ENCODE measurements at places on chromosomes 2 and 18. TPM values are rescaled to one million over a fixed set of nuclear protein-coding genes. Genes with fewer than 3 reads are reported as not detected.
A peak's percentile ranks its signal among the peaks of the same experiment; 100 is the strongest.

GRCh38 chr2:160816916-160817499, 323.4 kb upstream of the RBMS1 start:
- DNase-seq, result no peak

DNA sequence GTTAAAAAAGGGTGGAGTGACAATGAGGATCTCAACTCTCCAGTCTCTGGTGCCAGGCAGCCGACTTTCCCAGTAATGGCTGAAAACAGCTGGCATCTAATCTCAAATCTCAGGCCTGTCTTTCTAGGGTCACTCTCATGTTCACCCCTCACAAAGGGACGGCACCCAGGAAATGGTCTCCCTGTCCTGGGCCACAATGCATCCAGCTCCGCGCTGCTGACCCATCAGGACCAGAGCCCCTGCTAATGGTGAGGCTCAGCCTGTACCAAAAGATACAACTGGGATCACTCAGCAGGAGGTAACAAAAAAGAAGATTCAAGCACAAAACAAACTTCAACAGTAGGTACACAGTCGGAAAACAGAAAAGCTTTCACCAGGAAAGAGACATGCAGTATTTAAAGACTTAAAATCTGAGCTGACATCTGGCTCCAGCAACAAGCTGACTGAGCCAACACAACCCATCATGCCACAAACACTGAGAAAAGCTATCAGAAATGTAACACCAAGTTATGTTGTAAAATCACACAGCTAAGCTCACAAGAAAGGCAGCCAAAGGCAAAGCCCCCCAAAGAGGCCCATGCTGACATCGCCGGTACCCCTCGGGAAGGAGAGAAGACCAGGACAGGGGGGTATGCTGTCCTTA, 13.6 kb upstream of the KIDINS220 start:
- no peak for DNase-seq

DNA sequence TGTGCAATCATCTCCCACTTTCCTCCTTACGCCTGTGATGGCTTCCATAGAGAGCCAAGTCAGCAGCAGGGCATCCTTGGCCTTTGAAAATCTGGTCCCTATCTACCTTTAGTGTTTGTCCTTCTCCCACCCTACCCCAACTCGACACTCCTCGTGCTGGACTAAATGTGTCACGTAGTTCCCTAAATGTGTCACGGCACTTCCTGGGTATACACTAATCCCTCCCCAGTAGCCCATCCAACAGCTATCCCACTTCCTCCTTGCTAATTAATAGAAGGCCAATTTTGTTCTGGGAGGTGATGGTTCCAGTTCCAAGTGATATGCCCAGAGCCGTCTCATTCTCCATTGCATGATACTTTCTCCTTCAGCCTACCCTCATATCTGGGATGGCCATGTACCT, 36.5 kb upstream of the ZFP36L2 start:
- no peak for DNase-seq

- peak; percentile 41 for DNase-seq
Observed at GRCh38 chr2:46814160-46814961, 101.2 kb downstream of the MCFD2 start.

GRCh38 chr2:86309966-86310365, 27.5 kb downstream of the REEP1 start:
- DNase-seq, result no peak

- no peak for DNase-seq
Observed at GRCh38 chr2:7210712-7211111, 293.5 kb downstream of the RNF144A start.

DNA sequence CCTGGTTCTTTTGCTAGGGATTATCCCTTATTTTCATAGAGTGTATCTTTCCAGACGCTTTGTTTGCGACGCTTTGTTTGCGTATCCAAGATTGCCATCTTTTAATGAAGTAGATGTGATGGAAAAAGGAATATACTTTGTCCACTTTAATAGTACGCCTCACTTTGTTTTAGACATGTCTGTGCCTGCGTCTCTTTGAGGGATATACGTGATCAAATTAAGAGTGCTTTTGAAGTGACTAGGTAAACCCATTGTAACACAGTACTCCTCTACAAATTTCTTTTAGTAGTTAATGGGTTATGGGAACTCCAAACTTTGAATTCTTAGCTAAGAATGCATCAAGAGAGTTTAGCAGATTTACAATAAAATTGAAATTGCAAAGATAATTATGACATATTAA, 27.9 kb downstream of the ACSL3 start:
- DNase-seq, result no peak

- DNase-seq, result no peak
Observed at GRCh38 chr2:169185711-169186110, 116.3 kb downstream of the DHRS9 start.

- peak; percentile 29 for DNase-seq
Observed at GRCh38 chr18:60684843-60685513, 312.4 kb upstream of the MC4R start.

- DNase-seq, result no peak
Observed at GRCh38 chr2:1546023-1546591, 132.8 kb downstream of the TPO start.

DNA sequence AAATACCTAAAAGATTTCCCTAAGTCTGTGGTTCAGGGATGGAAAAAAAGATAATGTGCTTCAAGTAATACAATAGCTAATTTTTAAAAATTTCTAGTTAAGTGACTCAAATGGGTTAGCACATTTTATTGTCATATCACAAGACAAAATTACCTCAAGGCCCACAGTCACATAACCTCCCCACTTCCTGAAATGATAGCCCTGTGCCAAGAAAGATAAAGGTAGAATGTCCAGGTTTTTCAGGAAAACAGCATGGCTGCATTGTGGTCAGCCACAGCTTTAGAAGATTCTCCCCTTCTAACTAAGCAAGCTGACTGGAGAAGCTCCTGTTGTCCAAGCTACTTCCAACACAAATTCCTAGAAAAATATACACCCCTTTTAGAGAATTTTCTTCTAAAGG, 127.1 kb upstream of the SLC35G4 start:
- DNase-seq, result no peak

Gene TUBB8B
- total RNA-seq, result not detected

Gene WDR43
- total RNA-seq, result 57.3 TPM

Gene FAM237A
- not detected for total RNA-seq

Gene CAPG
- total RNA-seq, result 63.1 TPM

Gene CXCR1
- total RNA-seq, result not detected
